ENCODE measurements at places on chromosomes 13 and 19.

GRCh38 chr13:114118511-114119123 lies 13.8 kb downstream of the RASA3 start:
- DNase-seq = peak; percentile 48

DNA sequence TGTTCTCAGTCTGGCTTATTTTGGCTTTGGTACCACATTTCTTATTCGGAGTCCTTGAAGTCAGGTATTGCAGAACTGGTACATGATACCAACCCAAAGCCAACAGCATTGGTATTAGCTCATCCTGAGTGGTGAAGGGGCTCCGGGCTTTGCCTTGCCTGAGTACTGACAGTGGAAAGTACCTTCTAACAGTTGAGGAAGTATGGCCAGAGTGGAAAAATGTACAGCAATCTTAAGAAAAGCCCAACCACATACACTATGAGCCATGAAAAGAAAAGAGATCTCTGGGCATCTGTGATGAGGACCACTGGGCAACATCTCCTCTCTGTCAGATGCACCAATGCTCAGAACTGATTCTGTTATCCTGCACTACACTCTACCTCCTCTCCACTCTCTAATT lies 8.3 kb downstream of the LCP1 start:
- no peak for DNase-seq

GRCh38 chr19:40360708-40361241 lies 12.3 kb downstream of the PLD3 start:
- no peak for DNase-seq

DNA sequence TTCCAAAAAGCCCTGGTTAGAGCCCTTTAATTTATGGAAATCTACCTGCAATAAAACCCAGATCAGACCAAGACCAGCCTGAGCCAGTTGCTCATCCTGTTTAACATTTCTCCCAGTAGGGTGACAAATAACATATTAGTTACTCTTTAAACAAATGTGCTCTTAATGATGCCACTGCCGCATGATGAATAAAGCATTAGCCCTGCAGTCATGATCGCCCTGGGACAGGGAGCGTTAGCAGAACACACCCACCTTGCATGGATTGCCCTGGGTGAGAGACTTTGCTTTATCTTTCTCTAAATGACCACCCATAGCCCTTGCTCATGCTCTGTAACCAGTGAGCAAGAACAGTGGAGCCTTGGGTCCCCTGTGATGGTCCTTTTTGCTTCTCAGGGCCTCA lies 362.4 kb downstream of the ENOX1 start:
- no peak for DNase-seq

DNA sequence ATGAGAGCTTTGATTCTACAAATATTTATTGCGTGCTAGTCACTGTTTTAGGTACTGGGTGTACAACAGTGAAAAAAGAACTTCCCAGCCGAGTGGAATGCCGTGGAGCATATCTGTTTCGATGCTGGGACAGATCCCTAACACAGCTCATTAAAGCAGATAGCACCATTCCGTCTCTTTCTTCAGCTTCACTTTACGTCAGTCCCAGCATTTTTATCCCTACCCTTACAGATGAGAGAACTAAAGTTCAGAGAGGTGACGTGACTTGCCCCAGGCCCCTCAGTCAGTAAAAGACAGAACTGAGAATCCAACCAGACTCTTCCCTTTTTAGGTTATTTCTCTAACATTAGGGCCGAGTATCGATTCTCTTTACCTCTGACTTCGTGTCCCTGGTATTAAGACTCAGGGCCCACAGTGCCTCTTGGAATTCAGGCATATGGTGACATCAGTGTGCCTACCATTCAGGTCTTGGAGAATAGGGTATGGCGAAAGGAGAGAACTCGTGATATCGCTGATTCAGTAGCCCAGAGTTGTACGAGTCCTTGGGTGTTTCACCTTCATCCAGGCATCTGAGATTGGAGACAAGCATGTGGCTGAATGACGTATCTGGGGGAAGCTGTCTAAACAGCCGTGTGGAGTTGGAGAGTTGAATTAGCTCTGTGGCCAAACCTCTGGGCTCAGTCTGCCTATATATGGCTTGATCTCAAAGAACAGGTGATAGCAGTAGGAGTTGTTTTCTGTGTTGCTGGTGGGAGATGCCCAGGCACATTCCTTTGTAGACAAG lies 27.1 kb downstream of the ACTN4 start:
- DNase-seq = peak; percentile 61

DNA sequence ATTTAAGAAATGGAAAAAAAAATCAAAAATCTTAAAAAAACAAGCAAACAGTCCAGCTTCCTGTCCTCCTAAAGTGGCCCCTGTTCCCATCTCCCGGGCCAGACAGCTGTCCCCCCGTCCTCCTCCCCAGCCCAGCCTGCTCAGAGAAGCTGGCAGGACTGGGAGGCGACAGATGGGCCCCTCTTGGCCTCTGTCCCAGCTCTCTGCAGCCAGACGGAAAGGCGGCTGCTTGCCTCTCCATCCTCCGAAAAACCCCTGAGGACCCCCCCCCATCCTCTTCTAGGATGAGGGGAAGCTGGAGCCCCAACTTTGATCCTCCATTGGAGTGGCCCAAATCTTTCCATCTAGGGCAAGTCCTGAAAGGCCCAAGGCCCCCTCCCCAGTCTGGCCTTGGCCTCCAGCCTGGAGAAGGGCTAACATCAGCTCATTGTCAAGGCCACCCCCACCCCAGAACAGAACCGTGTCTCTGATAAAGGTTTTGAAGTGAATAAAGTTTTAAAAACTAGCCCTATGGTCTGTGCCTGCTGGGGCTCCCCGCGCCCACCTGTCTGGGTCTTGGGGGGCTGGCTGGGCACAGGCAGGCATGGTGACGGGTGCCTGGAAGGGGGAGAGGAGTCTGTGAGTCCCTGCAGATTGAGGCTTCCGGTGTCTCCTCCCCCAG lies 3.8 kb downstream of the GADD45GIP1 start:
- no peak for DNase-seq

GRCh38 chr19:3517638-3518037 lies 11.5 kb downstream of the FZR1 start:
- DNase-seq = no peak

DNA sequence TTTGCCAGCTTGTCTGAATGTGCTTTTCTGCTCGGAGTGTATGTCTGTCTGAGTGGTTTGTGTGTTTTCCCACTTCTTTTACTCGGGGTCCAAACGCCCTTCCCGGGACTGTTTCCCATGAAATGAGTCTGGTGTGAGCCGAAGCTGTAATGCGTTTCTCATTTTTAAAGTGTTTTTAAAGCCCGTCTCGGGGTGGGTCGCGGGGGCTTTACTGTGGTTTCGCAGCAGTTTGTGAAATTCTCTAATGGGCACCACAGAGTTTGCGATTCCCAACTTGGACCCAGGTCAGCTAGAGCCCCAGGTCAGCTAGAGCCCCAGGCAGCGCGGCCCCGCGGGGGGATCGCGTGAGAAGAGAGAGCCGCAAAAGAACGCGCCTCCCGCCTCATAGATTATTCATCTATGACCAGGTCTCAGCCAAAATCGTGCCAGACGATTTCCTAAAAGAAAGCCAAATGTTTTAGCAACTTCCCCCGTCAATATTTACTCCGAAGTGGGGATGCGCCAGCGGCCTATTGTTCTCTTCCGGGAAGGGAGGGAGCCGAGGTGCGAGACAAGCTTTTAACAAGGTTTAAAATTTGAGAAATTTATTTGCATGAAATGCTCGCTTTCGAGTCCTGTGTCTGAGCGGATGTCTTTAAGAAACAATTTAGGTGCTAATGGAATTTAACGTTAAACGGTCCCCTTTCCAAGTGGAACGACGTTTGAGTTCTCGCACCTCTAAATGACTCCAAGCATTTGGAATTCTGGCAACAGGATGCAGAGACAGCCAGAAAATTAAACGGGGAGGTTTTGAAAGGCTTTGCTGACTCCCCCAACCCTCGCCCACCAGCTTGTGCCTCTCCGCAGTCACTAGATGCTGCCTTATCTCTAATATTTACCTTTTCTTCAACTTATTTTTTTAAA lies 2.2 kb downstream of the ZIC2 start:
- no peak for DNase-seq

DNA sequence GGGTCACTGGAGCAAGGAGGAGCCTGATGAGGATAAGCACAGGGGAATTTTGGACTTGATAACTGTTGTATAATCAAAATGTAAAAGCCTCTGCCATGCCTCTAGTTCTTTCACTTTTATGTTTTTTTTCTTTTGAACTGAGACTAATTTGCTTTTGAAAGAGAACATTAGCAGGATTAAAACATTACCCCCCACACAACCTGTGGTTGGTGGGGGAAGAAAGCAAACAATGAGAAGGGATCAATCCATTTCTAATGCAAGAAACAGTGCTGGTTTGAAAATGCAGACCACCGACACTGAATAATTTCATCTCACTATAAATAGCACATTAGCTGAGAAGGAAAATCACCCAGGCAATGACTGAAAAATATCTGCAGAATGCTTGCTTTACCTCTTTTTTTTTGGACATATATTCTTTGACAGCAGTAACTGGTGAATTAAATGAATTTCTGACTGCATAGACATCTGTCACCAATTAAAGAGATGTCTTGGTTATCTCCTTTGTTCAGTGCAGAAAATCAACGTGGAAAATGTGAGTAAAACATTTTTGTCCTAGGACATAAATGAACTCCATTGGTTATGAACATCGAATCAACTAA lies 48.6 kb upstream of the TRPC4 start:
- DNase-seq = no peak

GRCh38 chr19:51124729-51125128 lies at the start of gene SIGLEC9:
TSS of gene SIGLEC9 (plus strand) at chr19:51124906. CDS start at chr19:51124975, 69 bp downstream.
- DNase-seq = no peak

DNA sequence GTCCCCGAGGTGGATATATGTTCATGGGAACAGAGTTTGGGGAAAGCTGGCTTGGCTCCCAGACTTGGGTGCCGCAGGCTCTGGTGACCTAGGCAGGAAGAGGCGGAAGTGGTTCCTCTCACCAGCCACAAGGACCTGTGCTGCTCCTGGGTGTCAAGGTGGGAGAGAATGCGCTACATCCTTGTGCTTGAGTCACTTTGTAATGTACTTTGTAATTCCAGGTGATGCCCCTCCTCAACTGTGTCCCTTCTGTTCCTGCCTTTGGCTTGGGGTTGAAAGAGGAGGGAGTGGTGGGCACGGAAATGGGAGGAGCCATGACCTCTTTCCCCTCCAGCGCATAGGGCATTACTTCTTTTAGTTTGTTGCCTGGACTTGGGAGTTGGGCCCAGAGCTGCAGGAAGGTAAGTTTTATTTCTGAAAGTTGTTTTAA lies 10.9 kb downstream of the GARRE1 start:
- DNase-seq = no peak

DNA sequence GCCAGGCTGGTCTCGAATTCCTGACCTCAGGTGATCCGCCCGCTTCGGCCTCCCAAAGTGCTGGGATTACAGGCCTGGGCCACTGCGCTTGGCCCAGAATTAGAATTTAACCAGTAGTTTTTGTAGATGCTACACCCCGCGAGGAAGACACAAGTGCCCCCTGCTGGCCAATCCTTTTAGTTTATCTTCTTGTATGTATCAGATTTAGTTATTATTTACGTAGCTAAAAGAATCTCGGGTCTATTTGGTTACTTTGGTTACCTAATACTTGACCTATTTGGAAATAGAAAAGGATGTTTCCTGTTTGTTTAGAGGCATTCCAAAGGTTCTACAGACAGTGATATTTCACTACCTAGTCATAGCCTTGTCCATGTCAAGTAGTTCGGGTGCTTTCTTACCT lies 22.0 kb downstream of the MUC16 start:
- DNase-seq = no peak

DNA sequence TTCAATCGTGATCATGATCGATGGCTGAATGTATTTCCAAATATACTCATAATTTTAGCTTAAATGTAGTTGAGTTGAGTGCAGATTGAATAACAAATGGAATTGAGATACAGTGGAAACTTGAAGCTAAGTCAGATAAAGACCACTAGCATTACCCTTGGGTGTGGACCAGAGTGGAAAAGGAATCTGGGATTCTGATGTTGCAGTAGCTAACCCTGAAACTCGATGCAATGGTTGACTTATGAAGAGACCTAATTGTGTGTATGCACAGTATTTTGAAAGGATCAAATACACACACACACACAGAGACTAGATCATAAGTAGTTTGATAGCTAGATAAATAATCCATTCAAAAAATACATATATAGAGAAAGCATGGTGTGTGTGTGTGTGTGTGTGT lies 135.8 kb downstream of the RXFP2 start:
- peak; percentile 25 for DNase-seq
